ENCODE measurements at places on chromosomes 13 and 19.
A peak's percentile ranks its signal among the peaks of the same experiment; 100 is the strongest.

- DNase-seq, result no peak
These were observed 9.9 kb downstream of the MYDGF start for GRCh38 chr19:4660181-4660791.

GRCh38 chr19:48479686-48480085 lies 10.5 kb downstream of the CYTH2 start:
- DNase-seq, result no peak

GRCh38 chr19:35262101-35262761 lies 6.5 kb upstream of the USF2 start:
- DNase-seq, result no peak

GRCh38 chr19:44657211-44657921 lies 13.7 kb downstream of the PVR start:
- peak; percentile 65 for DNase-seq

GRCh38 chr13:106507560-106508274 lies 27.7 kb downstream of the EFNB2 start:
- DNase-seq, result no peak

- DNase-seq, result no peak
These were observed 9.8 kb downstream of the ZGLP1 start for GRCh38 chr19:10299545-10300458.

DNA sequence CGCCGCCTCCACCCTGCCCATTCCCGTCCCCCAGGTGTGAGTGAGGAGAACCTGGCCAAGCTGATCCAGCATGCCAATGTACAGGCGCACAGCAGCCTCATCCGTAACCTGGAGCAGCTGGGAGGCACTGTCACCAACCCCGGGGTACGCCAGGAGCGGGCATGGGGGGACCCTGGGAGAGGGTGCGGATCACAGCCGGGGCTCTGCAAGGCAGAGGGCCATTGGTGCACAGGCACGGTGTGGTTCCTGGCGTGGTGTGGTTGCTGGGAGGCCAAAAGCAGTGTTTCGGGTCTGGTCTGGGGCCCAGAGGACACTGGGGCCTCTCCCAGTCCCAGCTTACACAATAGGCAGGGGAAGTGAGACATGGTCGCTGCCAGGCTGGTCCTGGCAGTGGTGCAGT lies 8.3 kb downstream of the STXBP2 start:
- no peak for DNase-seq

DNA sequence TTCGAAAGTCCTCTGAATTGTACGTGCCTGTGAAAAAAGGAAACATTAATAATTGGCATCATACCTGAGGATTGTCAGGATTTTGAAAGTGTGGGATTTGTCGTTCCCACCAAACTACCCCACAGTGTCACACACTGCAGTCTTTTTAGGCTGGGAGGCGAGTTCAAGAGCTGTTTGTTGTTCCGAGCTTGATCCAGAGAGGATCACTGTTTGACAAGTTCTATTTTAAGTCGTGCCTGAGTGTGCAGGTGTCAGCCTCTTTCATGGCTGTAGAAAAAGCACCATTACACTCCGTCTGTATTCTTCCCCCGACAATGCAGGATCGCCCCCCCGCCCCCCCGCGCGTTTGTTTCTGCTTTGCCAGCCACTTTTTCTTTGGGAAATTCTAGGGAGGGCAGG lies 635 bp upstream of the NBEA start:
- no peak for DNase-seq

- DNase-seq, result no peak
These were observed at the start of gene CCNA1 for GRCh38 chr13:36432106-36432544. CCNA1 (plus strand) TSS chr13:36432495; CDS start chr13:36433057, 562 bp downstream.

DNA sequence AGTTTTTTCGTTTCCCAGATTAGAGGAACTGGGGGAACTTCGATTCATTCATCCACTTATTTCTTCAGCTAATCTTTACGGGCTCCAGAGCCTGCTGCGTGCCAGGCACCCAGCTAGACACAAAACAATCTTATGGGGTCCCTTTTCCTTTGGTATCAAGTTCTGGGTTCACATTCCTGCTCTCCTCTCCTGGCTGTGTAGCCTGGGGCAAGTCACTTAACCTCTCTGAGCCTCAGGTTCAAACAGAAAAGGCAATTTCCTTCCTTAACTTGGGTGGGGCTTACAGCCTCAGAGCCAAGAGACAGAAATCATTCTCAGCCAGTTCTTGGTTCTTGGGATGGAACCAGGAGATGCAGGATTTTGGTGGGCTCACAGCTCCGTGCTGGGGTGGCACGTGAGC lies 5.9 kb downstream of the SHD start:
- DNase-seq, result no peak

DNA sequence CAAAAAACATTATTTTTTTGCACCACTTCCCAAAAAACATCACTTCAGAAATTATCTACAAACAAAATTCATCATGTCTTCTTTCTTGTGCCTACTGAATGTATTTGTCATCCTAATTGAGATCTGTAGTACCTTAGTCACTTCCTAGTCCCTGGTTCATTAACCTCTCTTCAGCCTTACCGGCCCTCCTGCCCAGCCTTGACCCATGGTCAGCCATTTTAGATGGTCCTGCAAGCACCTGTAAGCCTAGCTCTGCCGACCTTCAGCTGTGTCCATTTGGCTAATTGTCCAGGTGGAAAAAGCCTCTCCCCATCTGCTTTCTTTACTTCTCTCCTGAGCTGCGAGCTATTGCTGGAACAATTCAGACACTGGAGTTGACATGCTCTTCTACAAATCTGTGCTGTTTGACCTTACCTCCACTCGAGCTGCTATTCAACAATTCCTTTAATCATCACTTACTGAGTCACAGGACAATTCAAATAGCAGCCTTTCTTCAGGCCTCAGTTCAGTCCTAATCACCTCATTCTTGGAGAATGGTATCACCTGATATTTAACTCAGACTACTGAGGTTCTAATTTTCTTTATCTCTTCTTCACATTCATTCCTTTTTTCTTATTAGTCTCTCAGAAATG lies 882.5 kb downstream of the PCDH9 start:
- no peak for DNase-seq

DNA sequence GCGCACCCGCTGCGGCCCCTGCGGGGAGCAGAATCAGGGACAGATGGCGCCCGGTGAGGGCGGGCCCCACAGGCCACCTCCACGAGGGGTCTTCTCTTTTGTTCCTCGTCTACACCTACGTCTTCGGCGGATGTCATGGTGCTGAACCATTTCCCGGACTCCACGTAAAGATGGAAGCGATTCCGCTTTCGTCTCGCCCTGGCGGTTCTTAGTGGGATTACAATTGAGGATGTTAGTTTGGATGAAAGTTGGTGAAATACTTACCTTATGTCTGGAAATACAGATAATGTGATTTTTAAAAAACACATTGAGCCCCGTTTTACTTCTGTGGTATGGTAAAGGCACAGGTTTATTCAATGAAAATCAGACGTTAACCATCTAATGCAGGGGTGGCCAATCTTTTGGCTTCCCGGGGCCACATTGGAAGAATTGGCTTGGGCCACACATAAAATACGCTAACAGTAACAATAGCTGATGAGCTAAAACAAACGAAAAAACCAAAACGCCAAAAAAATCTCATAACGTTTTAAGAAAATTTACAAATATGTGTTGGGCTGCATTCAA lies 1.4 kb upstream of the ZMYM5 start:
- peak; percentile 65 for DNase-seq

DNA sequence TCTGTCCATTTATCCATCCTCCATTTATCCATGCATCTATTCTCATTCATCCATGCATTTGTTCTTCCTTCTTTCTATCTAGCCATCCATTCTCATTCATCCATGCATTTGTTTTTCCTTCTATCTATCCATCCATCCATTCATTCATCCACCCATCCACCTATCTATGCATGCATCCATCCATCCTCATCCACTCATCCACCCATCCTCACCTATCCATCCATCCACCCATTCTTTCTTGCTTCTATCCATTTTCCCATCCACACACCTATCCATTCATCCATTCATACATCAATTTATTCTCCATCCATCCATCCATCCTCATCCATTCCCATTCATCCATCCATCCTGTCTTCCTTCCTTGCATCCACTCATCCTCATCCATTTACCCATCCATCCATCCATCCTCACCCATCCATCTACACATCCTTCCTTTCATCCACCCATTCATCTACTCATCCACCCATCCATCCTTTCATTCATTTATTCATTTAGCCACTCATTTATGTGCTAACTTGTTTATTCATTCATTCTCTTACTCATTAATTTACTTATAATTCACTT lies 20.3 kb downstream of the ACTL9 start:
- DNase-seq, result no peak

GRCh38 chr19:31497709-31498108 lies 148.5 kb upstream of the TSHZ3 start:
- no peak for DNase-seq

DNA sequence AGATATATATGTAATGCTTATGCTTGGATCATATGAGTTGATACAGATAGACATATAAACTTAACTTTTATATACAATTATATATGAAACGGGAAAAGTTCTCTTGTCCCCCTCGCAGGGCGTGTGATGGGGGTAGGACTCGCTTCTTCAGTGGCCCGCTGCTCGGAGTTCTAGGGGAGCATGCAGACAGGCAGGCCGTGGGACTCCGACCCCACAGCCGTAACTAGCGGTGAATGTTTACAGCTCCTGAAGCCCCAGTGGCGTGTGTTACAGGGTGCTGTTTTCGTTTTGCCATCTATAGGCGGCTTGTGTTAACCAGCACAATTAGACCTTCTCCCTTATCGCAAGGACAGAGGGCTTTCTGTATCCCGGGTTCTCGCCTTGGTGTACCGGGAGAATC lies 1899.8 kb downstream of the PCDH9 start:
- DNase-seq, result no peak

DNA sequence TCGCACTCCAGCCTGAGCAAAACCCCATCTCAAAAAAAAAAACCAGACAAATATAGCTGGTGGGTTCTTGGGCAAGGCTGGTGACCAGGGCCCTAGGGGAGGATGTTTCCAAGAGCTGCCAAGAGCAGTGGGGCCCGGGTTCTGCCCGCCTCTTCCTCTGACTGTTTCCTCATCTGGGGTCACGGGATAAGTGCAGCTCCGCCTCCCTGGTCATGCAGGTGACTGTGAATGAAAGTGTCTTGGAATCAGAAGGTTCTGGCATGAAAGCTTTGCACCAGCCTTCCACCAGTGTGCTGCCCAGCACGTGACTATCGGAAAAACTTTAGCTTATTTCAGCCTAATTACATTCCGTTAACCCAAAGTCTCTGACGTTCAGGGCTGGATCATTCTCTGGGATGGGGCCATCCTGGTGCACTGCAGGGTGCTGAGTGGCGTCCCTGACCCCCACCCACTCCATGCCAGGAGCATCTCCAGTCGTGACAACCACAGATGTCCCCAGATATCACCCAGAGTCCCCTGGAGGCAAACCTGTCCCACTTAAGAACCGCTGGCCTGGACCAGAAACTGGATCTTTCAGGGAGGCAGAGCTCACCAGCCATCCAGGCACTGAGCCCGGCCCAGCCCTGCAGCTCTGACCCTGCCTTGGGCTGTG lies 85.6 kb downstream of the GNG7 start:
- DNase-seq, result no peak

- DNase-seq, result no peak
These were observed 1.5 kb upstream of the CGB5 start for GRCh38 chr19:49042177-49042576.

GRCh38 chr13:23817830-23818229 lies 71.4 kb downstream of the MIPEP start:
- no peak for DNase-seq

DNA sequence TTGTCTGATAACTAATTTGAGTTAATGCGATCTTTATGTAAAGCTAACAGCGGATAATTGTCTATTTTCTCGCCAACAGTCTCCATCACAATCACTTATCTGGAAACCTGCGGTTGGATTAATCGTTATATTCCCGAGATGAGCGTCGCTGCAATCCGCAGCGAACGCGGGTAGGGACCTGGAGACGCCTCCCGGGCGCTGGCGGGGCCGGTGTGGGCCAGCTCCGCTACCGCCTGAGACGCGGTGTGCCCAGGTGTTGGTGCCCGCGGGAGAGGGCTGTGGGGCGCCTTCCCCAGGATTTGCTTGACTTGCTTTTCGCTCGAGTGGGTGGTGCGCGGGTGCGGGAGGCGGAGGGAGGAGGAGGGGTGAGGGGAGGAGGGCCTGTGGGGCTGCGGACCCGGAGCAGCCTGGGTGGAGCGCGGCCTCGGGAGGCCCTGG lies 38.3 kb downstream of the SOX1 start:
- DNase-seq, result no peak

DNA sequence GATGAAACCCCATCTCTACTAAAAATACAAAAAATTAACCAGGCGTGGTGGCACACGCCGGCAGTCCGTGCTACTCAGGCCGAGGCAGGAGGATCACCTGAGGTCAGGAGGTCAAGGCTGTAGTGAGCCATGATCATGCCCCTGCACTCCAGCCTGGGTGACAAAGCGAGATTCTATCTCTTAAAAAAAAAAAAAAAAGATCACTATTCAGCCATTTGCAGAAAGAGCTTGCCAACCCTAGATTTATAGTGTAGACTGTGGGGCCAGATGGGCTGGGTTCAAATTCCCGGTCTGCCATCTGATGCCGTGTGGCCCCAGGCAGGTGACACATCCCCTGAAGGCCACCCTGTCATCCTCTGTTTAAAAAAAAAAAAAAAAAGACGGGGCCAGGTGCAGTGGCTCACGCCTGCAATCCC lies 28.9 kb downstream of the SMIM24 start:
- DNase-seq, result no peak

DNA sequence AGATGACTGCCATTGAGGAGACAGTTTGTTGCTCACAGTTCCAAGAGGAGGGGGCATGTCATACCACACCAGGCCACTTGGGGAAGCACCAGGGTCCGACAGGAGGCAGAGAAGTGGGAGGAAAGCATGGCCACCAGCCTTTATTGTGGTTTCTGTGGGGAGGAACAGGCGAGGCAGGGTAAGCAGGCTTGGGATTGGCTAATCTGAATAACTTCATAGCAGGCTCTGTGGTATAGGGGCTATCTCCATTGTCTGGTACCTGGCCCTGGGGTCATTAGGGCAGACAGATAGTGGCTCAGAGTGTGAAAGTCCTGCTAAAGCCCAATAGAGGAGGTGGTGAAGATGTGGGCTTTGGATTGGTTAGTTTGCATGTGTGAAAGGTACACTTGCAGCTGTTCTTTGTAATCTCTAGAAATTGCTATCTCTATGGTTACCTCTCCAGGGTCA lies 35.5 kb downstream of the CBY2 start:
- DNase-seq, result no peak

GRCh38 chr19:52602941-52603340 lies 32.9 kb downstream of the ZNF701 start:
- no peak for DNase-seq

- DNase-seq, result no peak
These were observed 17.1 kb downstream of the LSM14A start for GRCh38 chr19:34189199-34189916.

GRCh38 chr19:34365463-34366401 lies 736 bp downstream of the GPI start:
- peak; percentile 7 for DNase-seq

Data from activated CD4-positive, alpha-beta T cell treated with anti-CD3 and anti-CD28 coated beads, Interleukin-2, amount 50 U/mL, for 1 hour (primary cell).